ENCODE measurements at places on chromosomes 3 and 15.

DNA sequence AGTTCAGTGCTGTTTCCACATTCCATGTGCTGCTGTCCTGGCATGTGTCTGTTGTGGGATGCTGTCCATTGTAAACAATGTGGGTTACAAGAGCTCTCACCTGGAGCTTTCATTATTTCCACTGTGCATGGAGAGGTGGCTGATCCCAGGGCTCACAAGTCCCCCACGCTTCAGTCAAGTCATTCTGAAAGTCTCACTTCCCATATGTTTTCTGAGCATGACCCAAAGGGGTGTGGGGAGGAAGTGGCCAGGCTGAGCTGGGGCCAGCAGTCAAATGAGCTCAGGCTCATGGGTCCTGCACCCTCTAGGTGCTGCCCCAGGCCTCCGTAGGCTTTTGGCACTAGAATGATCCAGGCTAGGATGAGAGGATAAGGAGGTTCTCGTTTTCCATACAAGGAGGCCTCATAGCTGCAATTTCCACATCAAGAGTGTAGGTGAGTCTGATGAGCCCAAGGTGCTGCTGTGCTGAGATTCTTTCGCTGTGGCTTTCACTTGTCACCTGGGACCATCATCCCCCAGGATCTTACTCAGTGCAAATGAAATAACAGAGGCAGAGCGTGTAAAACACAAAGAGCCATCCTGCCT lies 22.0 kb downstream of the STARD5 start:
- DNase-seq, result no peak

DNA sequence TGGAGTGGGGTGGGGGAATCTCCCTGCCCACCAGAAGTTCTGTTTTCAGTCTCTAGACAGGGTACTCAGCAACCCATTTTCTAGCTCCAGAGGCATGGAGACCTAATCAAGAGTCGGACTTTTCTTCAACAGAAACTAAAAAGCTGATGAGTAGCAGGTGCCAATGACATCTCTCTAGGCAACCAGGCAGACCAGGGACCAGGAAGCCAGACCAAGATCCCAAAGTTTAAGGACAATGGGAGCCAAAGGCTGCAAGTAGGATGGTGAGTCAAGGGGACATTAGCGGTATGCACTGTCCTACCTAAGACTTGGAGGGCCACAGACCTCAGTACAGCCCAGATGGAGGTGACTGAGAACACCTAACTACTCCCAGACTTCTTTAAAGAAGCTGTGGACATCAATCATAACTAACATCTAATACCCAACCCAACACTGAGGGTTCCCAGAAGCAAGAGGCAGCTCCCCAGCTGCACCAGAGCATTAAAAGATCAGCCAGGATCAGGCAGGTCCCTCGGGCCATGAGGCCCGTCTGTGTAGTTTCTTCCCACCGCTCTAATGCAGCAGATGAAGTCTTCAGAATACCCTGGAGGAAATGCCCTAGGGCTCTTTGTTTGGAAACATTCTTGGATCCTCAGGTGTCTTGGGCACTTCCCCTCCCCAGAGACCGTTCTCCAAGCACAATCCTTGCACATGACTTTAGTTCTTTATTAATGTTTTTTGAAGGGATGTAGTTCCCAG lies 979 bp downstream of the CCDC71 start:
- no peak for DNase-seq

- no peak for DNase-seq
Measured at GRCh38 chr15:75696311-75696720, 16.3 kb downstream of the CSPG4 start.

GRCh38 chr3:194503081-194503531 lies 16.3 kb upstream of the ATP13A3 start:
- DNase-seq, result no peak

DNA sequence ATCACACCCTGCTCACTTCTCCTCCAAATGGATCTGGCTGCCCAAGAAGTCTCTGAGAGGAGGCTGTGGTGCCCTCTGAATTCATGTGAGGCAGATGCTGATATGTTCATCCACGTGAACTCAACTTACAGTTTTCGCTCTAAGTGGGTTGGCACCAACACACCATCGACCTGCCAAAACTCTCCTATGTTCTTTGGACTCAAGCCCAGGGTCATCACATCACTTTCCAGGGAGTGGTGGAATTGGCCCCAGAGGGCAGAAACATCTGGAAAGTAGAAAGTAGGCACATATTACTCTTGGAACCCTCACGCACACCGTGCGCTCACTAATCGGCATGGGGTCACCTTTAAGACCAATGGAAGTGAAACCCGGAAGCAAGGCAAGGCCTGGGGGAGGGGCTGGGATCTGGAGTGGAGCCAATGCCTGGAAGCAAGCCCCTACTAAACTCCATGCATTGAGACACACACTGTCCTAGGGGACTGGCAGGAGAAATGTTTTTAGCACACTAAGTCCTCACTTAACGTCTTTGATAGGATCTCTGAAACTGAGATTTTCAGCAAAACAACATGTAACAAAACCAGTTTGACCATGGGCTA lies 41.4 kb downstream of the SSUH2 start:
- DNase-seq, result no peak

GRCh38 chr3:12953201-12953995 lies 112.0 kb upstream of the RPL32 start:
- no peak for DNase-seq

GRCh38 chr3:28326458-28326926 lies 22.0 kb upstream of the ZCWPW2 start:
- DNase-seq, result no peak

DNA sequence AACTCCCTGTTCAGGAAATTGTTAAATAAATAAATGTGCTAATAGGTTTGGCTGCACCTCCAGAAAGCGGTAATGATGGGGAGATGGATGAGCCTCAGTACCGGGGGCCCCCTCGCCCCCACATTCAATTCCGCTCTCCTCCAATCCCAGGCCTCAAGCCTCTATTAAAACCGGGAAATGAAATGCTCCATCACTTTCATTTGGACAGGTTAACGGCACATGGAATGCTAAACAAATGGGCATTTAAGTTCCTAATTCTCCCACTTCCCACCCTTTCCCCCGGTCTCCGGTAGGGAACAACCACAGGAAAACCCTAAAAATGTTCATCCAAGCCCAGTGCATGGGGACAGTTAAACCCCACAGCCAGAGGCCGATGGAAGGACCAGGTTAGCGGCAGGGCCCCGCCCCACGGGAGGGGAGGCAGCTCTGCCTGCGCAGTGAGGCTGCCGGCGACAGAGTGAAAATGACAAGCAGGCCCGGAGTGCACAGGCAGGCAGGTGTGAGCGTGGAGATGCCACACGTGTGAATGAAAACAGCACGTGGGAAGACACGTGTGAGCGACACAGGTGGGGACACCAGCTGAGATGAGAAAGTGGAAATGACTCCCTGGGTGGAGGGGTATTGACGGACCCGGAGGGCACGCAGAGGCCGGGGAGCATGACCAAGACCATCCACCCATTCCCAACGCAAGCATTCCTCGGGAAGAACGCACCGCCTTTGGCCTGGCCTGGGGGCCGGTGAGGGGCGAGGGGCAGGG lies 28.1 kb downstream of the RNU5B-1 start:
- DNase-seq, result no peak

GRCh38 chr3:177281292-177282118 lies 84.2 kb upstream of the TBL1XR1 start:
- DNase-seq, result no peak

GRCh38 chr3:4807381-4808280 lies 171.6 kb upstream of the BHLHE40 start:
- DNase-seq, result no peak

DNA sequence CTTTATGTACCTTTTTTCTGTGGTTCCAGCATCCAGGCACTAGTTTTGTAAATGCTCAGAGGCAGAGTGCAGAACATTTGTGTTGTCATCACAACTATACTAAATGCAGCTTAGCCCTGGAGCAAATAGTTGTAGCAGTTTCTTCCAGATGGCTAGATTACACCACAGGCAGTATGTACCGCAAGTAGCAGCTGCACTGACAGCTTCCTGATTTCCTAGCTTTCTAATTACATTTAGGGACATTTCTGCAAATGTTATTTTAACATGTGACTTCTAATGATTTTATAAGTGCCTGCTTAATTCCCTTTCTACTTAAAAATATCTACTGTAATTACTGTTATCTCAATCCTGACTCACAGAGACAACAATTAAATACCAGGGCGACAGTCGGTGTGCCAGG lies 106.5 kb downstream of the NR2E3 start:
- DNase-seq, result no peak

DNA sequence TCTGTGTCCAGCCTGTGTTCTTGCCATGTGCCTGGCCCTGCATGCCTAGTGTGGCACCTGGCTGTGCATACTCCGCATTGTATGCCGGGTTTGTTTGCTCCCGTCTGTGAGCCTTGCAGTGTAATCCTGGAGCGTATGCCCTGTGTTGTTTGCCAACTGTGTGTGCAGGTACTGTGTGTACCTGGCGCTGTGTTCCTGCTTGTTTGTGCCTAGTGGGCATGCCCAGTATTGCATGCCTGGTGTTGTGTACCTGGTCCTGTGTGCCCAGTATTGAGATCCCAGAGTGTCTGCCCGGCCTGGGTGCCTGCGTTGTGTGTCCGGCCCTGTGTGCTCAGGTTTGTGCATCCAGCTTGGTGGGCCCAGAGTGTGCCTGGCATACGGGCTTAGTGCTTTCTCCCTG lies 54.5 kb upstream of the CHRNA7 start:
- DNase-seq, result no peak

DNA sequence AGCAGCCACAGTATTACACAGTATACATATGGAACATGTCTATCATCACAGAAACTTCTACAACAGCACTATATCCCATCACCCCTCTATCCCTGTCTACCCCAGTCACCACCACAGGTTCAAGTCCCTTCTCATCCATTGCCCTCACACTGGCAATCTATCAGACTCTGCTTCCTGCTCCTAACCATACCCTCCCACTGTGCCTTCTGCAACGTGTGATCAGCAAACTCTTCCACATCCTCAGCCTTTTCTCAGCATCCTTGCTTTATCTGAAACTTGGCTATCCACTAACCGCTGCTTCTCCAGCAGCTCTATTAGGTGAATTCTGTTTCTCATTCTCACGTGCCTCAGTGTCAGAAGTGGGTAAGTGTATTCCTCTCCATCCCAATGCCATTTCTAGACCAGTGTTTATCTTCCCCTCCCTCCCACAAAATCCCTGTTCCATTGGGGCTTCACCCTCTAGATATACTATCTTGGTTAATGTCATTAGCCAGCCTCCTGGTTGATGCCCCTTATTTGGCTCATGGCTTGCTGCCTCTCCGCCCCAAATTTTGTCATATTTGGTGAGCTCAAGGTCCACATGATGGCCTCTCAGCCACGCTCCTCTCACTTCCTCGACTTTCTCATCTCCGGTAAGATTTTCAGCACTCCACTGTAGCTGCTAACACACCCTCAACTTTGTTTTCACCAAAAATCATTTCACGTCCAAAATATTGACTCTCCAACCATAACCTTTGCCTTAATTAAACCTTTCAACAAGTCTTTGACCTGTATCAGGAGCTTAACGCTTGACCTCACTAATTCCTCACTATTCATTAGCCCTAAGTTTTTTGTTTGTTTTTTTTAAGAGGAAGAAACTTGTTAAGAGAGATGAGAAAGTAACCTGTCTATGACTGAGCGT lies 69.1 kb downstream of the RBPMS2 start:
- no peak for DNase-seq

- DNase-seq, result no peak
Measured at GRCh38 chr15:78841891-78842290, 30.6 kb upstream of the ADAMTS7 start.

DNA sequence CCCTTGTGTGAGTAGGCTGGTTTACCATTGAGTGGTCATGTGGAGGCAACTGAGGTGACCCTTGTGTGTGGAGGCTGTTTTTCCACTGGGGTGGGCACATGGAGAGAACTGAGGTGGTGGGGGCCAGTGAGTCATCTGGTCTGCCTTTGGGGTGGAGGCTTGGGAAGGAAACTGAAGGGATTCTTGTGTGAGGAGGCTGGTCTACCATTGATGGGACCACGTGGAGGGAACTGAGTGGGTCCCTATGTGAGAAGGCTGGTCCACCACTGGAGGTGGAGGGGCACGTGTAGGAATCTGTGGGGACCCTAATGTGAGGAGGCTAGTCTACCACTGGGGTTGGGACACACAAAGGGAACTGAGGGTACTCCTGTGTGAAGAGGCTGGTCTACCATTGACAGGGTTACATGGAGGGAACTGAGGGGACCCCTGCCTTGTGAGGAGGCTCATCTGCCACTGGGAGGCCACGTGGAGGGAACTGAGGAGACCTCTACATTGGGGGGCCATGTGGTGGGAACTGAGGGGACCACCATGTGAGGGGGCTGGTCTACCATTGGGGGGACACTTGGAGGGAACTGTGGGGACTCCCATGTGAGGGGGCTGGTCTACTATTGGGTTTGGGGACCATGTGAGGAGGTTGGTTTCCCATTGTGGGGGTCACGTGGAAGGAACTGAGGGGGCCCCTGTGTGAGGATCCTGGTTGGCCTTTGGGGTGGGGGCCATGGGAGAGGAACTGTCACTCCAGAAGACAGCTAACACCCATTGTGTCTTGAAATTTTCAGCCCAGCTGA lies 164.5 kb downstream of the WNT7A start:
- no peak for DNase-seq

DNA sequence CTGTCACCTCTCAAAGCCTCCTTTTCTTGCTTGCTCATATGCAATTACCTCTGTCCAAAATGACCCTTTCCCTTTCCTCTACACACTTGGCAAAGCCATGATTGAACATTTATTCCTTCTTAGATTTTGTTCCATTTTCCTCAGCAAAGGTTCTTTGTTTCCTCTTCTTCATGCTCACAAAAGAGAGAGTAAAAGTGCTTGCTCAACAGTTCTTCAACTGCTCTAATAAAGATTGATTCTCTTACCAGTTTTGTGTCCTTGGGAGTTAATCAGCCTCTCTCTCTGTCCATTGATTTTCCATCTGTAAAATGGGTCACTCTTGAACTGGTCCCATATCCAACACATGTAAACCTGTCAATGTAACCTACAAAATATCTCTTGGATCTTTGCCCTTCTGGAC lies 186.4 kb downstream of the WNT5A start:
- DNase-seq, result no peak

GRCh38 chr3:11195201-11195600 lies 40.9 kb downstream of the HRH1 start:
- no peak for DNase-seq

DNA sequence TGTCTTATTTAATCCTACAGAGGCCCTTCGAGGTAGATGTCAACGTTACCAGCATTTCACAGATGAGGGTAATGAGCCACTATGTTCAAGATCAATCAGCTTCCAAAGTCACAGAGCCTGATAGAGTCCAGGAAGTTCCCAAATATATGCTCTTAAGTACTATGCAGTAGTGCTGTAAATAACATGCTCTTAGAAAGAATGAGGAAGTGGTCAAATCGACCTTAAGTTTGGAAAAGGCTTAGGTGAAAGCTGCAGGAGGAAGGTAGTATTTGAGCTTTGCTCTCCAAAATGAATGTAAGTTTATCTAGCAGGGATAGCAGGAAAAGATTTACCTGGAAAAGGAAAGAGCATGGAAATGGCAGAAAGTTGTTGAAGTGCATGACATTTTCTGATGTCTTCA lies 234.0 kb downstream of the RBMS3 start:
- no peak for DNase-seq
